ENCODE measurements at places on chromosomes 13 and 19.

GRCh38 chr13:27080018-27080948 is 91.3 kb downstream of the USP12 start:
- DNase-seq: no peak

- DNase-seq: no peak
Observed at GRCh38 chr19:1616396-1616795, 11.1 kb upstream of the UQCR11 start.

- DNase-seq: no peak
Observed at GRCh38 chr13:46405457-46405856, 18.4 kb upstream of the RUBCNL start.

DNA sequence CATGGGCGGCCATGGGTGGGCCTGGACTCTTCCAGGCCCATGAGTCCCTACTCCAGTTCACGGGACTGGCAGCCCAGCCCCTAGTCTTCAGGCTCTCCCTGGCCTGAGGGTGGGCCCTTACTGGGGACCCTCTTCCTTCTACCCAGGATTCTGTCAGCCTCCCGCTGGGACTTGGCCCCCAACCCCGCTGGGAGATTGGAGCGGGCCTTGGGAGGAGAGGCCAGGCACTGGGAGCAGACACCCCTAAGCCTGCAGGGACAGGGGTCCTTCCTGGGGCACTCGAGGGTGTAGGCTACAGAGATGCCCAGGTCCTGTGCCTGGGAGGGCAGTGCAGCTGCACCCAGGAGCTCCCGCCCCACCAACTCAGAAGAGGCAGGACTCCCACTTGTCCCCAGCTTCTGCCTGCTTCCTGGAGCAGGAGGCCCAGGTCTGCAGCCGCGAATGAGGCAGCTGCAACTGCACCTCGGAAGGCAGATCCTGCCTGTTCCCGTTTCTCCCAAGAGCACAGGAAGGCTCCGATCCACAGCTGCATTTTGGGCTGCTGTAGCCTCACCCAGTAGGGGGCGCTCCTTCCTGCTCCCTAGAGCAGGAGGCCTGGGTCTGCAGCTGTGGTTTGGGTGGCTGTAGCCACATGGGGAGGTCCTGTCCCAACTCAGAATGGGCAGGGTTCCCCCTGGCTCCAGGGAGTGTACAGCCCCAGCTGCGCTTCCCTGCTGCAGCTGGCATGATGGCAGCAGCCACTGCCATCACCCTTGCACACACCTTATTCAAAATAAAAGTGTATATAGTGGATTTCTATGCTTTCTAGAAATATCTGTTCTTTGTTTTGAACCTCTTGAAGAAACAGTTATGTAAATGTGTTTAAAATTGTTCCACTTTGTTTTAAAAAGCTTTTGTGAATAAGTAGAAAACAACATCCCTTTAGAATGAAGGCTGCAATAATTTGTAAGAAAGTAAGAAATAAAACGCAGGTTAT is 46.8 kb downstream of the TEX26 start:
- peak; percentile 37 for DNase-seq

DNA sequence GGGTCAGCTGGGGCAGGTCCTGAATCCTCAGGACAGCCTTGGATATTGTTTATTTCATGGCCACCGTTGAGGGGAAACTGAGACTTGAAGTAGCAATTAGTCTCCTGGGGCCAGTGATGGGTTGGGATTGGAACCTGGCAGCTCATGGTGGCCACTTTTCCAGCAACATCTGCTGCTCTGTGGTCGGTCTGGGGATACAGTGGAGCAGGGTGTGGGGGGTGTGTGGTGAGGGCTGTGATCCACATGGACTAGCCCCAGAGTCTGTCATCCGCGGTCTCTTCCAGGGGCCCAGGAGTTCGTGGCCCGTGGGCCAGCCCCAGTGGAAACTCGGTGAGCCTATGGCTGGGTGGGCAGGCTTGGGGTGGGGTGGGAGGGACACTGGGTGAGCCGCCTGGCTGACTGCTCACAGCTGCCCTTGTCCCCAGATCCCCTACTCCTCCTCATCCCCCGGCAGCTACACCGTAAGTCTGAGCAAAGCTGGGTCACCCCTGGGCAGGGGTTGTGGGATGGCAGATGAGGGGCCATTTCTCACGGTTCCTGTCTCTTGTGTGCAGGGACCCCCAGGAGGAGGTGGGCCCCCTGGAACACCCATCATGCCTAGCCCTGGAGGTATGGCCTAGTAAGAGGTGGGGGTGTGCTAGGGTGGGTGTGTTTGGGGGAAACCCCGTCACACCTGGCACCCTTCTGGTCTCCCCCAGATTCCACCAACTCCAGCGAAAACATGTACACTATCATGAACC is 5.5 kb downstream of the ISYNA1 start:
- DNase-seq: no peak

GRCh38 chr13:44397766-44398223 is 24.2 kb downstream of the SERP2 start:
- DNase-seq: no peak

- DNase-seq: peak; percentile 9
Observed at GRCh38 chr19:20078581-20079031, 806 bp downstream of the ZNF90 start.

- DNase-seq: no peak
Observed at GRCh38 chr19:48473161-48473966, 4.2 kb downstream of the CYTH2 start.

Data from stimulated activated CD4-positive, alpha-beta T cell treated with anti-CD3 and anti-CD28 coated beads, Interleukin-1b, Interleukin-23, amount 100 ng/mL, for 48 hours (primary cell).